ENCODE measurements at places on chromosomes 3 and 15.

- no peak overlapping the region for H3K4me3 ChIP-seq
- H3K27me3 ChIP-seq = no peaks in the 10 kb centered on the region
- H3K4me1 ChIP-seq = no peaks in the 10 kb centered on the region
- DNase-seq = no peak
These were observed 11.8 kb upstream of the LIPC start for GRCh38 chr15:58419803-58420524.

GRCh38 chr3:122091602-122092295 is 36.6 kb downstream of the CD86 start:
- H3K36me3 ChIP-seq = no peaks in the 10 kb centered on the region
- no peak for DNase-seq
- H3K4me1 ChIP-seq = no peaks in the 10 kb centered on the region
- no peaks in the 10 kb centered on the region for H3K27me3 ChIP-seq
- no peak overlapping the region for H3K4me3 ChIP-seq
- no peak overlapping the region for H3K27ac ChIP-seq

DNA sequence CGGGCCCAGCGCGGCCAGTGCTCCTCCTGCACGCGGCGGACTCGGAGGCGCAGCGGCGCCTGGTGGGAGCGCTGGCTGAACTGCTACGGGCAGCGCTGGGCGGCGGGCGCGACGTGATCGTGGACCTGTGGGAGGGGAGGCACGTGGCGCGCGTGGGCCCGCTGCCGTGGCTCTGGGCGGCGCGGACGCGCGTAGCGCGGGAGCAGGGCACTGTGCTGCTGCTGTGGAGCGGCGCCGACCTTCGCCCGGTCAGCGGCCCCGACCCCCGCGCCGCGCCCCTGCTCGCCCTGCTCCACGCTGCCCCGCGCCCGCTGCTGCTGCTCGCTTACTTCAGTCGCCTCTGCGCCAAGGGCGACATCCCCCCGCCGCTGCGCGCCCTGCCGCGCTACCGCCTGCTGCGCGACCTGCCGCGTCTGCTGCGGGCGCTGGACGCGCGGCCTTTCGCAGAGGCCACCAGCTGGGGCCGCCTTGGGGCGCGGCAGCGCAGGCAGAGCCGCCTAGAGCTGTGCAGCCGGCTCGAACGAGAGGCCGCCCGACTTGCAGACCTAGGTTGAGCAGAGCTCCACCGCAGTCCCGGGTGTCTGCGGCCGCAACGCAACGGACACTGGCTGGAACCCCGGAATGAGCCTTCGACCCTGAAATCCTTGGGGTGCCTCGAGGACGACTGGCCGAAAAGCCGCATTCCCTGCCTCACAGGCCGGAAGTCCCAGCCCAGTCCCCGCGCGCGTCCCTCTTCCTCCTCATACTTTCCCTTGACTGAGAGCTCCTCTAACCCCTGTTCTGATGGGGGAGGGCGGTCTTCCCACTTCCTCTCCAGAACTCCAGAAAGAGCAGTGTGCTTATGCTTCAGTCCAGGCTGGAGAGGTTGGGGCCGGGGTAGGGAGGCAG is 1.4 kb upstream of the IL17RC start:
- H3K27me3 ChIP-seq = no peaks in the 10 kb centered on the region
- H3K36me3 ChIP-seq = no peaks in the 10 kb centered on the region
- peak overlapping the region; percentile 79 for H3K27ac ChIP-seq
- no peak for DNase-seq
- H3K4me3 ChIP-seq = peak overlapping the region; percentile 89
- H3K4me1 ChIP-seq = peaks cover 32% of the 10 kb centered on the region

DNA sequence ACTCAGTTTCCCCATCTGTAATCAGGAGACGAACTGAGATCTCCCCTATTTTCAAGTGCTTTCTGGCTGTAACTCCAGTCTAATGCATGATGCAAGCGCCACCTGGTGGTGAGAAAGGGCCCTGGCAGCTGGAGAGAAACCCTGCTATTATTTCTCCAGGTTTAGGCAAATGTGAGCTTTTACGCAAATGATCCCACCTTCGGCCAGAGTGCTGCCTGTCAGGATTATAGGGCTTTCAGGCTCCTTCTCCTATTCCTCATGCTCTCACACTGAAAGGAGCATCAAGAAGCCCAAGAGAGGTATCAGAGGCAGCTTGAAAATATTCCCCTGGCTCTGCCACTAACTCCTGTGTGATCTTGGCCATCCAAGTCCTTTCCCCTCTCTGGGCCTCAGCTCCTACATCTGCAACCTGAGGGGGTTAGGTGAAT is 93.9 kb upstream of the RASGRF1 start:
- DNase-seq = peak; percentile 17
- no peak overlapping the region for H3K27ac ChIP-seq
- H3K4me3 ChIP-seq = no peak overlapping the region
- no peaks in the 10 kb centered on the region for H3K27me3 ChIP-seq
- no peaks in the 10 kb centered on the region for H3K36me3 ChIP-seq

GRCh38 chr3:20575146-20575545 is 389.1 kb upstream of the SGO1 start:
- H3K4me3 ChIP-seq = no peak overlapping the region
- DNase-seq = no peak
- H3K27me3 ChIP-seq = no peaks in the 10 kb centered on the region
- H3K4me1 ChIP-seq = no peaks in the 10 kb centered on the region

DNA sequence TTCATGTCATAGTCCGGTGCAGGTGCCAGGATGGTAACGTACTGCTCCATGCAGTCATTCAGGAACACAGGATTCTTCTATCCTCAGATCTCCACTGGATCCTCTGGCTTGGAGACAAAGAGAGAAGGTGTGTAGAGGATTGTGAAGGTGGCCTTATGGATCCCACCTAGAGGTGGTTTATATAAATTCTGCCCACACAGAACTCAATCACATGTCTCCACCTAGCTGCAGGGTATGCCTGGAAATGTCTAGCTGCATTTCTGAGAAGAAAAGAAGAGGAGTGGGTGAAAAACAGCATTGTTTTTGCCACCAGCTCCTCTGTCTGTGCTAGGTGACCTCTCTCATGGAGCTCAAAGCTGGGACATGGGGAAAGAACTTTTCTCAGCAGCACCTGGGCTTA is 478.7 kb downstream of the PDCD6IP start:
- DNase-seq = no peak
- H3K4me1 ChIP-seq = no peaks in the 10 kb centered on the region
- H3K4me3 ChIP-seq = no peak overlapping the region
- no peaks in the 10 kb centered on the region for H3K27me3 ChIP-seq
- H3K27ac ChIP-seq = no peak overlapping the region

DNA sequence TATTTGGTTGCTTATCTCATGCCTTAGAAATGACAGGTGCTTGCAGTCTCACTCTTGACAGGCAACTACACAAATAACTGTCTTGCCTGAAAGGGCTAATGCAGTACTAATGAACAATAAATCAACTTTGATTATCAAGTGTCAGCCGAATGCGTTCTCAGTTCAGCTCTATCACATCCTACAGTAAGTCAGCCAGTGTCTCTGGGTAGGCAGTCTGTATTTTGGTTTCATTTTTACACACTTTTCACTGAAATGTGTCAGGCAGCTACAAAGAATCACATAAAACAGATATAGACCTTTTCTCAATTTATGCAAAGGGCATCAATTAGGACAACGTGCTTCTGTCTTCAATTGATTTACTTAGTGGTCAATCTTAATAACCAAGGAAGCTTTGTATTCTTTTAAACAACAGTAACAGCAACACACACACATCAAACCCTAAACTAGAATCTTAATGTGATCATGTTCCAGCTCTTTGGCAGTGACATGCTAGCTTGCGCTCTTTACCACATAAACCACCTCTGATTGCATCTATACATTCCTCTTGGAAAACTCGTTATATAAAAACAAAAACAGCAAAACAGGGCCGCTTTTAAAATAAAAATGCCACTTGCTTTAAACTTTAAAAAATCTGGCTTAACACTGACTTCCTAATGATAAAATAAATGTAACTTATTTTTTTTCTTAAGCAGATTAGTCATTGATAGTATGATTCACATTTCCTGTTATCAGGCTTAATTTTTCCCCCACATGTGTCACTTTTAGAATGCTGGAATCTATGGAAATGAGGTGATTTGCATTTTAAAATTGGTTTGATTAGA is 520.4 kb downstream of the FOXP1 start:
- peak overlapping the region; percentile 66 for H3K4me3 ChIP-seq
- peaks cover 3% of the 10 kb centered on the region for H3K4me1 ChIP-seq
- DNase-seq = no peak
- no peaks in the 10 kb centered on the region for H3K27me3 ChIP-seq

GRCh38 chr3:81743096-81744025 is 18.1 kb downstream of the GBE1 start:
- H3K4me1 ChIP-seq = peaks cover 2% of the 10 kb centered on the region
- no peaks in the 10 kb centered on the region for H3K27me3 ChIP-seq
- H3K27ac ChIP-seq = peak overlapping the region; percentile 81

DNA sequence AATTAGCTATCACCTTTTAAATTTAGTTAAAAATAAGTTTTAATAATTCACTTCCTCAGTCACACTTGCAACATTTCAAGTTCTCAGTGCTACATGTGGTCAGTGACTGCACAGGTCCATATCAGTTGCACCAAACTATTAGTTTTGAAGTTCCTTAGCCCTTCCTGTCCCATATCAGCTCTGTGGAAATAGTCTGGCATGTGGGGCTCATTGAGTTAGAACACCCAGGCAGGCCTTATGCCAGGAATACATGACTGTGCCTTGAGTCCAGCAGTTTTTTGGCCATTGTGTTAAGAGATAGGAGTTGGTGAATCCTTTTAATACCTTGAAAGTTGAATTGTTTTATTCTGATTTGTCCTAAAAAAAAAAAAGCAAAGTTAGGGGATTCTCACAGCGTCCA is 153.7 kb upstream of the BFSP2 start:
- no peaks in the 10 kb centered on the region for H3K4me1 ChIP-seq
- H3K27ac ChIP-seq = no peak overlapping the region
- H3K4me3 ChIP-seq = no peak overlapping the region
- H3K36me3 ChIP-seq = no peaks in the 10 kb centered on the region

GRCh38 chr3:127964816-127965215 is 49.8 kb downstream of the KBTBD12 start:
- no peak overlapping the region for H3K4me3 ChIP-seq
- no peak overlapping the region for H3K27ac ChIP-seq
- H3K4me1 ChIP-seq = no peaks in the 10 kb centered on the region
- no peak for DNase-seq
- H3K36me3 ChIP-seq = no peaks in the 10 kb centered on the region

- no peaks in the 10 kb centered on the region for H3K4me1 ChIP-seq
- H3K36me3 ChIP-seq = no peaks in the 10 kb centered on the region
- H3K4me3 ChIP-seq = no peak overlapping the region
- H3K27me3 ChIP-seq = no peaks in the 10 kb centered on the region
- no peak for DNase-seq
These were observed 243.0 kb downstream of the AGBL1 start for GRCh38 chr15:86322629-86323028.

GRCh38 chr15:75791337-75791713 is 51.9 kb upstream of the UBE2Q2 start:
- H3K4me1 ChIP-seq = no peaks in the 10 kb centered on the region
- no peak overlapping the region for H3K27ac ChIP-seq
- no peak overlapping the region for H3K4me3 ChIP-seq
- peak; percentile 49 for DNase-seq

DNA sequence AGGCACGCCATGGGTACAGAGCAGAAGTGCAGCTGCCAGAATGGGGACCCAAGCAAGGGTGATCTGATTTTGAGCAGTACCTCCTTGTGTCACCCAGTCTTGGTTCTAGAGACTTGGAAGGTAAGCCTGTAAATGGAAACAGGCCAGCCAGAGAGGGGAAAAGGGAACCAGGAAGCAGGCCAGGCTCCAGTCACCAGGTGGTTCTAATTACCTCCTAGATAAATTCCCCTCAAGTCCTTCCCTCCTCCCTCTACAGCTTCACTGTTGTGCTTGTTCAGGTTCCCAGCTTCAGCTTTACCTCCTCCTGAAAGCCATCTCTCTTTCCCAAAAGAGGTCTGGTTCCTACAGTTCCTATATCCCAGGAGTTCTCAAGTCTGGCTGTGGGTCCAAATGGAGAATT is 58.8 kb upstream of the SLC7A14 start:
- no peak for DNase-seq
- no peaks in the 10 kb centered on the region for H3K27me3 ChIP-seq
- no peaks in the 10 kb centered on the region for H3K36me3 ChIP-seq
- H3K27ac ChIP-seq = no peak overlapping the region
- H3K4me3 ChIP-seq = no peak overlapping the region

DNA sequence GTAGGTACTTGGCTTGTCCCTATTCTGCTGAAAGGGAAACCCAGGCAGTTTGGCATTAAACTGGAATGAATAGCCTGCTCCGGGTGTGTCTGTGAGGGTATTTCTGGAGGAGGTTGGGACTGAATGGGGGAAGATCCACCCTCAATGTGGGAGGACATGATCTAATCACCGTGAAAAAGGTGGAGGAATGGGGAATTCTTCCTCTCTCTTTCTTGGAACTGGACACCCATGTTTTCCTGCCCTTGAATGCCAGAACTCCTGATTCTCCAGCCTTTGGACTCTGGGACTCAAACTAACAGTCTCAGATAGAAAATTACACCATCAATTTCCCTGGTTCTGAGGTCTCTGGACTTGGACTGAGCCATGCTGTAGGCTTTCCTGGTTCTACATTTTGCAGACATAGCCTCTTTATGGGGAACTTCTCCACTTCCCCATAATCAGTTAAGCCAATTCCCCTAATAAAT is 391.7 kb downstream of the EDEM1 start:
- H3K4me3 ChIP-seq = no peak overlapping the region
- H3K27me3 ChIP-seq = no peaks in the 10 kb centered on the region
- H3K4me1 ChIP-seq = no peaks in the 10 kb centered on the region
- H3K27ac ChIP-seq = no peak overlapping the region
- DNase-seq = no peak

DNA sequence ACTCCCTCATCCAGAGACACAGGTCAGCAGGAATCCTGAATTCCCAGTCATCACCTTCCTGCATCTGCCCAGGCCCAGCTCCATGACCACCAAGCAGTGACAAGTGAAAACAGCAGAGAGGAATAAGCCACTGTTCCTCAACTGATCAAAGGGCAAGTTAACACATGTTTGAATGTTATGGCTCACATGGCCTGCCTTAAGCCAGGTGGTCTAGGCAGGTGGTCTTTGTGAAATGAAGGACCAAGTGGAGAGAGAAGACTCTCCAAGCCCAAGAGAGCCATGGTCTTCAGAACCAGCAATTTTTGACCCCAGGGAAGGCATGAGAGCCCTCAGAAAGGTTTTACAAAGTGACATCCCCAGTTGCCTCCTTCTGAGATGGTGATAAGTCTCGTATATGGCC is 161.8 kb downstream of the EPHB1 start:
- H3K27ac ChIP-seq = no peak overlapping the region
- H3K27me3 ChIP-seq = no peaks in the 10 kb centered on the region
- no peak for DNase-seq
- H3K4me3 ChIP-seq = no peak overlapping the region

- H3K36me3 ChIP-seq = no peaks in the 10 kb centered on the region
- no peak overlapping the region for H3K4me3 ChIP-seq
- no peaks in the 10 kb centered on the region for H3K27me3 ChIP-seq
- DNase-seq = no peak
- H3K4me1 ChIP-seq = no peaks in the 10 kb centered on the region
These were observed 250.8 kb downstream of the TBC1D5 start for GRCh38 chr3:17491601-17492000.

- H3K27me3 ChIP-seq = no peaks in the 10 kb centered on the region
- H3K36me3 ChIP-seq = no peaks in the 10 kb centered on the region
- H3K4me1 ChIP-seq = no peaks in the 10 kb centered on the region
- DNase-seq = no peak
These were observed 319.2 kb downstream of the ZNF621 start for GRCh38 chr3:40843851-40844548.
